ENCODE measurements at places on chromosomes 6 and 20. TPM values are rescaled to one million over a fixed set of nuclear protein-coding genes. Genes with fewer than 3 reads are reported as not detected.

EYA2 gene
- total RNA-seq: not detected

POM121L2 gene
- not detected for total RNA-seq

CLVS2 gene
- not detected for total RNA-seq

KCNK16 gene
- total RNA-seq: not detected

GLP1R gene
- not detected for total RNA-seq

- H3K36me3 ChIP-seq: no peaks in the 10 kb centered on the region
- no peak for DNase-seq
- no peak overlapping the region for H3K27ac ChIP-seq
- no peak overlapping the region for H3K4me3 ChIP-seq
Observed at GRCh38 chr6:5314191-5314865, 53.0 kb downstream of the FARS2 start.

- H3K36me3 ChIP-seq: peaks cover 17% of the 10 kb centered on the region
- H3K4me3 ChIP-seq: no peak overlapping the region
- no peaks in the 10 kb centered on the region for H3K27me3 ChIP-seq
- DNase-seq: no peak
- H3K27ac ChIP-seq: peak overlapping the region; percentile 96
- peaks cover 28% of the 10 kb centered on the region for H3K4me1 ChIP-seq
Observed at GRCh38 chr6:13613029-13613594, 2.0 kb upstream of the NOL7 start.

- DNase-seq: no peak
- no peaks in the 10 kb centered on the region for H3K36me3 ChIP-seq
- no peak overlapping the region for H3K4me3 ChIP-seq
- H3K4me1 ChIP-seq: no peaks in the 10 kb centered on the region
- no peak overlapping the region for H3K27ac ChIP-seq
- no peaks in the 10 kb centered on the region for H3K27me3 ChIP-seq
Observed at GRCh38 chr6:104633125-104633524, 226.6 kb downstream of the HACE1 start.

DNA sequence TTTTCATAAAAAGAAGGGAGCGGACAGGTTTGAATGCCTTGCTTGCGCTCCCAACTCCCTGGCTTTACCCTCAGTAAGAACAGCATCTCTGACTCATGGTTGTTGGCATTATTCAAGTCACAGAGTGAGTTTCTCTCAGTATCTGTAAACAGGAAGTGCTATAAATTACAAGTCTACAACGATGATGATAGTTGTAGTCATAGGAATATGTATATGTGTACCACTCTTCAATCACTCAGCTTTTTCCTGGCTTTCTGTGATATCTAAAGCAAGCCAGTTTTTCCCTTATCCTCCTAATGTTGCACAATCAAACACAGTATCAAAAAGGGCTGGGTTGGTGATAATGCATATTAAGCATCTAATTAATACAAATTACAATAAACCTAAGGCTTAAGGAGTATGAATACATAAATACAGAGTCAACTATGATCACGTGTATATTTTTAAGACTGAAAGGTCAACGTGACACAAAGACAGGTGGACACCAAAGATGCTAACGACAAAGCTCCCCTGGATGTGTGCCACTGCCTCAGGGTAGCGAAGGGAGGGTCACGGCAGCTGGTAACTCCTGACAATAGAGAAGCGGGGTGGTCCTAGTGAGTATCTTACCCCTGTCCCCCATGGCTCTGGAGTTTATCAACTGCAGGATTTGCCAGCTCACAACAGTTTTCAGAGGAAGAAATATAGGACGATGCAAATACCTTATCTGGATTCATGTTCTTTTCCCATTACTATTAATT lies 202.8 kb downstream of the BTBD9 start:
- DNase-seq: no peak
- no peak overlapping the region for H3K27ac ChIP-seq
- H3K4me3 ChIP-seq: no peak overlapping the region
- no peaks in the 10 kb centered on the region for H3K4me1 ChIP-seq

DNA sequence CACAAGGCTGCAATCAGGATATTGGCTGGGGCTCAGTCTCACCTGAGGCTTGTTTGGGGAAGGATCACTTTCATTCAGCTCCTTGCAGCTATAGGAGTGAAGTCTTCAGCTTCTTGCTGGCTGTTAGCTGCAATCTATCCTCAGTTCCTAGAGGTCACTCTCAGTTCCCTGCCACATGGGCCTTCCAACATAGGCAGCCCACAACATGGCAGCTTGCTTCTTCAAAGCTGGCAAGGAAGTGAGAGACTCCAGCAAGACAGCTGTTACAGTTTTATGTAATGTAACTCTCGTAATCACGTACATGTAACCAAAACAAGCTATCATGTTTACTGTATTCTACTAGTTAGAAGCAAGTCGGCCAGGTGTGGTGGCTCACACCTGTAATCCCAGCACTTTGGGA lies 226.9 kb downstream of the CDC5L start:
- no peak overlapping the region for H3K27ac ChIP-seq
- no peaks in the 10 kb centered on the region for H3K27me3 ChIP-seq
- DNase-seq: no peak

- H3K4me1 ChIP-seq: no peaks in the 10 kb centered on the region
- no peaks in the 10 kb centered on the region for H3K36me3 ChIP-seq
- no peak overlapping the region for H3K4me3 ChIP-seq
- no peak for DNase-seq
- H3K27ac ChIP-seq: no peak overlapping the region
Observed at GRCh38 chr6:30169658-30170614, 6.6 kb downstream of the TRIM15 start.

DNA sequence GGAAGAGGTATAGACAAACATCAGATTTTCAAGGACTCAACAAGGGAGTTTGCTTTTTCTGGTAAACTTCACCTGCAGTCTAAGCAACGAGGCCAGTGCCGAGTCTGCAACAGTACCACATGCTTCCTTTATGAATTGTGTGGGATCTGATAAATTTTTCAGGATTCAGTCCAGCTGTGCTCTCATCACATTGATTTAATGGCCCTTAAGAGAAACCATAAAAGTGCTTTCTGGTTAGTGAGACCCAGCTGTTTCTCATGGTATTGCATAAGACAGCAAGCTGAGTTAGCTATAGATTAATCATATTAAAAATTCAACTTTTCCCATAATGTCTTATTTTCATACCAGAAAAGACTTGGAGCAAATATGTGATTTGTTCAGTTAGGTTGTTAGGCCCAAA lies 291.4 kb downstream of the CENPW start:
- no peaks in the 10 kb centered on the region for H3K4me1 ChIP-seq
- no peak overlapping the region for H3K27ac ChIP-seq
- DNase-seq: no peak
- no peaks in the 10 kb centered on the region for H3K27me3 ChIP-seq
- H3K36me3 ChIP-seq: no peaks in the 10 kb centered on the region

DNA sequence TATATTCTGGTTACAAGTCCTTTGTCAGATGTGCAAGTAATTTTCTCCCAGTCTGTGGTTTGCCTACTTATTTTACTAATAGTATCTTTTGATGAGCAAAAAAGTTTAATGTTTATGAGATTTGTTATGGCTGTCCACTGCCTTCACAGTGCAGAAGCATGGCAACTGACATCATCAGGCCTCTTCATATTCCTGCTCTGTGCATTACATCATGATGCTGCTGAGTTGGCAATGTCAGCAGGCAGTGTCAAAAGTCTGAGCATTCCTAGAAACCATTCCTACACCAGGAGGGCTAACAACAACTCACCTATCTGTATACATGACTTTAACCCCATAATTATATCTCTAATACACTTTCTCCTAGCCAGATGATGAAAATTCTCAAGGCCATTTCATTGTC lies 10.8 kb upstream of the OR2B2 start:
- DNase-seq: no peak
- H3K27ac ChIP-seq: no peak overlapping the region
- H3K27me3 ChIP-seq: peaks cover 47% of the 10 kb centered on the region
- no peaks in the 10 kb centered on the region for H3K4me1 ChIP-seq
- no peak overlapping the region for H3K4me3 ChIP-seq
- H3K36me3 ChIP-seq: no peaks in the 10 kb centered on the region

- H3K4me1 ChIP-seq: no peaks in the 10 kb centered on the region
- H3K36me3 ChIP-seq: no peaks in the 10 kb centered on the region
Observed at GRCh38 chr6:97203343-97203742, 79.7 kb downstream of the MMS22L start.

- H3K4me3 ChIP-seq: no peak overlapping the region
- H3K27ac ChIP-seq: no peak overlapping the region
- H3K36me3 ChIP-seq: no peaks in the 10 kb centered on the region
Observed at GRCh38 chr20:32894026-32894483, 35.3 kb downstream of the EFCAB8 start.

DNA sequence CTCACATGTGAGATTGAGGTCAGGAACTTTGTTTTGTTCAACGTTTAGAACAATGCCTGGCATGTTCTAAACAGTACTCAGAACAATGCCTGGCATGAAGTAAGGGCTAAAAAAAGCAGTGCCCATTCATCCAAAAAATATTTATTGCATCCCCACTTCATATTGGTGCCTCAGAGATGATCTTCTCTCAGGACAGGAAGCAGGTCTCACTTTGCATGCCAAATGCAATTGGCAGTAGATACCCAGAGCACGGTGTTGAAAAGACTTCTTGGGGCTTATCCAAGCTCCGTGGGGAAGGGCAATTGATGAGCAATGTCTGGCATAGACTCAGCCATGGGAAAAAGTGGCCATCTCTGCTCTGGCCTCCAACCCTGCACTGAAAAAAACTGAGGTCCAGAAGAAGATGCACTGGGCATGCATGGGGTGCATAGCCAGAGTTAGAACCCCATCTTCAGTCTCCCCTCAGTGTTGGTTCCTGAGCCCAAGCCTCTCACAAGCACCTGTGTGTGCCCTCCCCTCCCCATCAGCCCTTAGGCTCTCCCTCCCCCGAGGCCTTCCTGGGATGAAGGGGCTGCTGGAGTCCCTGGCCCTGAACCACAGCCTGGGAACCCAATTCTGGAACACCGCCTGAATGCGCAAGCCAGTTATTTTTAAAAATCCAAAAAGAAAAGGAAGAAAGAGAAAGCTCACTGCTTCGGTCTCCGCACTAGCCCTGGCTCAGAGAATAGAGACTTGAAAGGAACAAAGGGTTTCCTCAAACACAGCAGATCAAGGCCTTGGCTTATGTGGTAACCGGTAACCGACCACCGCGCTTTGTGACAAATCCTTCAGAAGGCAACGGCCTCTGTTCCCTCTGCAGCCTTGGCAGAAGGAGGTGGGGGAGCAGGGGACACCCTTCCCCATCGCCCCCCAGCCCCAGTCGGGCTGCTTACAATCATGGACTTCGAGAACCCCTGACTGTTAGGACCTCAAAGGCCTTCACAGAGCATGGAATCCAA lies 78.5 kb upstream of the SIRPA start:
- no peak overlapping the region for H3K27ac ChIP-seq
- H3K36me3 ChIP-seq: no peaks in the 10 kb centered on the region
- no peaks in the 10 kb centered on the region for H3K4me1 ChIP-seq
- H3K27me3 ChIP-seq: peaks cover 44% of the 10 kb centered on the region
- no peak overlapping the region for H3K4me3 ChIP-seq

DNA sequence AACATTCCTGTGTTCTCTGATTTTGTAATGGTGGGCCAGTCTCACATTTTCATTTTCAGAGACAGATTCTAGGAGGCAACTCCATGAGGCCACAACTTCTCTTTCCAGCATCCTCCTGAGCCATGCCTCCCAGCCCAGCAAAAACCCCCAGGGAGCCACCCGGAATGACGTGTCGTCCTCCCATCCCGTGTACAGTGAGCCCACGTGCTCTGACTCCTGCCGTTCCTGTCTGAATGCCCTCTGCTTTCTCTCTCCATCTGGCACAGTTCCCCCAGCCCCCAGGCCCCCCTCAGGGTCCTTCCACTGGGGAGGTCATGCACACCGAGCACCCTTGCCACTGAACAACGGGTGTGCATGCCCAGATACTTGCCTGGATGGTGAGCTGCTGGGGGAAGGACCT lies 38.0 kb downstream of the C20orf203 start:
- no peak for DNase-seq
- no peak overlapping the region for H3K4me3 ChIP-seq
- no peaks in the 10 kb centered on the region for H3K4me1 ChIP-seq
- H3K36me3 ChIP-seq: no peaks in the 10 kb centered on the region
- no peaks in the 10 kb centered on the region for H3K27me3 ChIP-seq
- no peak overlapping the region for H3K27ac ChIP-seq

- no peaks in the 10 kb centered on the region for H3K27me3 ChIP-seq
- peaks cover 40% of the 10 kb centered on the region for H3K4me1 ChIP-seq
- peak overlapping the region; percentile 62 for H3K27ac ChIP-seq
- peak overlapping the region; percentile 30 for H3K4me3 ChIP-seq
- H3K36me3 ChIP-seq: peaks cover 4% of the 10 kb centered on the region
- DNase-seq: no peak
Observed at GRCh38 chr6:118813775-118814174, 80.2 kb upstream of the ASF1A start.

DNA sequence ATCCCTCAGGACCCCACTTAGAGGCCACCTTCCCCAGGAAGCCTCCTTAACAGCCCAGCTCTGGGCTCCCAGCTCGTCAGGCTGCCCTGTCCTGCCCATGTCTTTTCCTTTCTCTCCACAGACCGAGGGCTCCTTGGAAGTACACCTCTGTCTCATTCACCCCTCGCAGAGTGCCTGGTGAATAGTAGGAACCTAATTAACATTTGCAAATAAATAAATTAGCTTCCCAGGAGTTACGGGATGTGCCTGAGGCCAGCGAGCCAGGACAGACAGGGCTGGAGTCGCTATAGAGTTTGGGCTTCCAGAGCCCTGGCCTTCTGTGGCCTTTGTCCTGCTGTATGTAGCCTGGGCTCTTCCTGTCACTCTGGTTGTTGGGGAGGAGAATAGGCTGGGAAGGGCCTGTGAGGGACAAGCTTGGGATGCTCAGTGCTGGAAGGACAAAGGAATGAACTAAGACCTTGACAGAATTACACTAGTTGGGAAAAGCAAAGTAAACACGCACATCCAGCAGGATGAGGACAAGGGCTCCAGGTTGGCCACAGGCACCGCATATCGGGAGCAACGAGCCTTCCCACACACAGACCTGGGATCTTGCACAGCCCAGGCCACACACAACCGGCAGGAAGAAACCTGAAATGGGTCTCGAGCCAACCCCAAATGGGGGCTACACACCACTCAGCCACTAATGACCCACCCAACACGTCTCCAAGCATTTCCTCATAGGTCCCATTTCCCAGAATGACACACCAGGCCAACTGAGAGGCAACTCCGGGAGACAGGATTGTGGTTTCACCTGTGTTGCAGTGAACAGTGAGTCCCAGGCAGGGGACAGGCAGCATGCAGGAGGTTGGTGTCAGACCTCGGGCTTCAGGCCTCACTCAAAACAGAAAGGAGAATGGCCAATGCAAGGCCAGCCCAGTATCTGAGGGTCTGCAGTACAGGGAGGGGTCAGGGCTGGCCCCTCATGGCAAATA lies 9.7 kb downstream of the MAP1LC3A start:
- H3K4me1 ChIP-seq: peaks cover 9% of the 10 kb centered on the region
- H3K4me3 ChIP-seq: no peak overlapping the region
- no peak overlapping the region for H3K27ac ChIP-seq
- no peak for DNase-seq

Measured in natural killer cell treated with Interleukin-12 subunit alpha and Interleukin-12 subunit beta and Interleukin-15 and Interleukin-18, amount 100 ng/mL, for 72 hours (primary cell).